Thyroid gland (tissue), 4 donors: ENCODE measurements at places on chromosomes 13 and 19. TPM values are rescaled to one million over a fixed set of nuclear protein-coding genes. Genes with fewer than 3 reads are reported as not detected.

GRCh38 chr13:30696278-30697176, 38.8 kb upstream of the ALOX5AP start:
- DNase-seq, result no peak

Gene RDH8
- total RNA-seq, result not detected

GRCh38 chr19:1690699-1691307, 38.4 kb upstream of the TCF3 start:
- peak; percentile 12 for DNase-seq

- peak; percentile 91 for DNase-seq
Measured at GRCh38 chr19:36008336-36008978, at the start of gene SYNE4. Gene SYNE4, minus strand, starts transcription at chr19:36008813. Its CDS starts 132 bp downstream, at chr19:36008681.

DNA sequence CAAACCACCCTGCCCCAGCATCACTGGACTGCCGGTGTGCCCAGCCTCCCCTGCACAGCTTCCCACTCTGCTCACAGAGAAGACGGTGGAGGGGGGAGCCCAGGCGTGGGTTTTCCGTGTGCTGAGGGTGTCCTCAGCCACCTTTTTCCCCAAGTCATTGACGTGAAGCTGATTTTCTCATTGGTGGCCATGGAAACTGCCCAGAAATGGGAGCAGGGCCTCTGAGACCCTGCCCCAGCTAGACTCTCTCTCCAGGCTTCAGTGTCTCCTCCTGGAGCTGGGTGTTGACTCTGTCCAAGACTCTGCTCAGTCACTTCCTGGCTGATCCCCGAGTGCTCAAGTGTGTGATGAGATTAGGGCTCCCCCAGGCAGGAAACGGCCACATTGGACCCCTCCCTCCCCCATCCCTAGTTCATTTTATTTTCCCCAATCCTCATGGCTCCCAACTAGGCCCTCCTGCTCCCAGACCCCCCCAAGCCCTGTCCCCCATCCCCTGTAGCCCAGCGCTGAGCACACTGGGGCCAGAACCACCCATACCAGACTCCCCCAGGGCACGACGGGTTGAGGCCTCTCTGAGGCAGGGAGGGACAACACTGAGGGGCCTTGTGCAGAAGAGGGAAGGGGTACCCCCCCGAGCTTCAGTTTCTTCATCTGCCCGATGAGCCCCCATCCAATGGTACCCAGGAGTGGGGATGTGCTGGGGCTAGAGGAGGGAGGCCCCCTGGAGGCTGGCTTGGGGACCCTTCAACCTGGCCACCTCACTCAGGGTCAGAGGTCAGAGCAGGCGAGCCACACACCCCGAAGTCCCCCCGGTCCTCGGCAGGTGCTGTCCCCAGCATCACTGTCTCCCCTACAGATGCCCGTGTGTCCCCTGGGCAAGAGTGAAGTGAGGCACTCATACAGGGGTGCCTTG, 1.2 kb upstream of the F2RL3 start:
- no peak for DNase-seq

- DNase-seq, result no peak
Measured at GRCh38 chr13:112818040-112818697, 128.3 kb downstream of the ATP11A start.

- DNase-seq, result no peak
Measured at GRCh38 chr13:19981685-19982238, 23.2 kb downstream of the ZMYM2 start.

Gene SLC8A2
- total RNA-seq, result 0.29 TPM
